ENCODE measurements at places on chromosomes 12 and 14.
A peak's percentile ranks its signal among the peaks of the same experiment; 100 is the strongest.

GRCh38 chr12:66275040-66275439 is 27.3 kb upstream of the HELB start:
- DNase-seq: no peak

DNA sequence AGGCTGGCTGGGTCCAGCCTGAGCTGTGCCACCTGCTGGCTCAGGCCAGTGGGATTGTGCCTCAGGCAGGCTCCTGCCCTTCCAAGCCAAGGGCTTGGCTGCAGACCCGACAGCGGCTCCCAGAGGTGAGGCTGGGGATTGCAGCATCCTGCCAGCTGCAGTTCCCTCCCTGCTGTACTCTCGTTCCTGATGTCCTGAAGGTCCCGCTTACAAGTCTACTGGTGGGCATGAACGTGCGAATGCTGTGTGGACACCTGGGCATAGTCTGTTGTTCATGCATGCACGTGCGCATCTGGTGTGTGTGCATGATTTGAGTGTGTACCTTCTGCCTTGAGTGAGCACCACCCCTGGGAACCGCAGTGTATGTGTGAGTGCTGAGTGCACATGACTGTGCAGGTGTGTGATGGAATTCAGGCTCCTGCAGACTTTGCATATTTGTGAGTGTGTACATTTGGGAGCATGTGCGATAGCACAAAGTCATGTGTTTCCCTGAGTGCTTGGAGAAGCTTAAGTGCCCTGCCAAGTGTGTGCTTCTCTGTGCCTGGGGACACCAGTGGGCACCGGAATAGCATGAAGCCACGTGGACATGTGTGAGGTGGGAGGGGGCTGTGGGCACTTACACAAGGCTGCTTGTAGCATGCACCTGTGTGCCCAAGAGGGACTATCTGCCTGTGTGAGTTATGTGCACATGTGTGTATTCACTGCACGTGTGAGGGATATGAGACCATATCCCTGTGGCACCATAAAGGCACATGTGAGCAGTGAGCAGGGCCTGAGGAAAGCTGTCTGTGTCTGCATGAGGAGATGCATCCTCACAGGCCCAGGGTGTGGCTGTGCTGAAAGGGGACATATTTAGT is 19.3 kb upstream of the KRT7 start:
- peak; percentile 82 for DNase-seq

DNA sequence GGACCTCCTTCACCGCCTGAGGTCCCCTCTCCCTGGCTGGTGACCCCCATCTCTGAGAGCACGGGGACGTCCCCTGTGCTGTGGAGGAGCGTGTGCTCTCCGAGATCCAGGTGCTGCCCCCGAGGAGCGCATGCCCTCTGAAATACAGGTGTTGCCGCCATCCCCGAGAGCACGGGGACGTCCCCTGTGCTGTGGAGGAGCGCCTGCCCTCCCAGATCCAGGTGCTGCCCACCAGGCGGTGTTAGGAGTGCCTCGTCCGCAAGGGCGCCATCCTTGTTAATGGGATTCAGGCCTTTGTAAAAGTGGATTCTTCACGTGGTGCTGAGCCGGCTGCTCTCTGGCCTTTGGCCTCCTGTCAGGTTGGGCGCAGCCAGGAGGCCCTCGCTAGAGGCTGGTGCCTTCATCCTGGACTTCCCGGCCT is 10.1 kb downstream of the NOC4L start:
- DNase-seq: no peak

DNA sequence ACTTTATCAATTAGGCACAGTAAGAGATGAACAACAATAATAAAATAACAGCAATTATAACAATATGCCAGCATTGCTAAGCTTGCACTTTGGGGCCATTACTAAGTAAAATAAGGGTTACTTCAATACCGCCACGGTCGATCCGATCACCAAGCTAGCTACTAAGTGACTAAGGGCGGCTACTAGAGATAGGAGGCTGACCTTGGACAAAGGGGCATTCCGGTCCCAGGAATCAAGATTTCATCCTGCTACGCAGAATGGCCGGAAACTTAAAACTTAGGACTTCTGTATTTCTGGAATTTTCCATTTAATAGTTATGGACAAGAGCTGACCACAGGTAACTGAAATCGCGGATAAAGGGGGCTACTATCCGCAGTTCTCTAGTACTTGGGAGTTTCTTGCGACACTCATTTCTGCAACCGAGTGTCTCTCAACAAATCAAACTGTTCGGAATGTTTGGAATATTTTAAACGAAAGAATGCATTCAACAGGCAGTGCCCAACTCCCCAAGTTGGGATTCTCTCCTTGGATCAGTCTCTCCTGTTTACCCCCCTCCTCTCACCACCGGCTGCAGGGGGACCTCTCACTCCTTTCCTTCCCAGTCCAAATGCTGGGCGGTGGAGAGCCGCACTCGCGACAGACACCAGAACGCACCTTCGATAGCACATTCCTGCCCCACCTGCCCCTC is 650 bp downstream of the HEBP1 start:
- DNase-seq: no peak

DNA sequence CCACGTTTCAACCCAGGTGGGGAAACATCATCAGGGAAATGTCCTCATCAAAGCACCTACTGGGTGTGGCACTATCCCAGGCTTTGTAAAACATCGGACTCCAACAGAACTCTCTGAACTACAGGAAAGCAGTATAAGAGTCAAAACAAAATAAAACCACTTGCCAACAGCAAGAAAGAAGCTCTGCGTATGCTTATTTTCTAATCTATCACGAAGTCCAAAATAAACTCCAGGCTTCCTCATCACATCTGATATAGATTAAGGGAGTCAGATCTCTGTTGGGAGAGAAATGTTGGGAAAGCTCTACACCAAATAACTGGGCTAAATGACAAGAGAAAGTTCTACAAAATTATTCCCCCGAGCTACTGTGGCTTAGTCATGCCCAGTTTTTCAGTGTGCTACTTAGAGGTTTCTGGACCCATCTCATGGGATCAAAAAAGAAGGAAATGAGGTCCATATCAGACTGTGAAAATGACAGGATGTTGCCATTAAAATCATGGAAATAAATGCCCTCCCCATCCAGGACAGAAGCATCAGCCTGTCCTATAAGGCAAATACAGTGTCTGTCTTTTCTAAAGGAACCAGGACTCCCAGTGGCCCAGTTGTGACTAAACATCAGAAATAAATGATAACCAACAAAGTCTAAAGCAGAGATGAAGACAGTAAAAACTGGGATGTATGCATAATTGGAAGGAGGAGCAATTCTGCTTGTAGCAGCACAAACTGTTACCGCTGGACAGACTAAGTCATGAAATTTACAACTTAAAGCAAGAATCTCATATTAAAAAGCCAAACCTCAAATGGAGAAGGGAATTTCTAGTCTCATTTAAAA is 149.5 kb downstream of the STXBP6 start:
- DNase-seq: no peak

GRCh38 chr12:18799561-18799960 is 61.6 kb downstream of the CAPZA3 start:
- DNase-seq: no peak

DNA sequence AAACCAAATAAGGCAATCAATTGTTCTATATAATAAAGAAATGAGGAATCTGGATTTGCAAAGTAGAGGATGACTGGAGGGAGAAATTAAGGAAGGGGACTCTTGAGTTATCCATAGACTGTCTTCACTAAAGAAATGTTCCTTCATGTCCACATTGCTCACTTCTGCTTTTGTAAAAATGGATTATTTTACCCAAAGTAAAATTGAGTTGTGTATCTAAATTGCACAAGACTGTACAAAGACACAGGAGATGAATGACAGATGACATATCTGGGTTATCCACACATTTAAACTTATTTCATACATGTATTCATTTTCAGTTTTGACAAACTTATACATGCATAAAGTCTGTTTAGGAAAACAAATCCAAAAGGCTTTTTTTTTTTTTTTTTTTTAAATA is 11.3 kb downstream of the ATP2B1 start:
- DNase-seq: no peak

DNA sequence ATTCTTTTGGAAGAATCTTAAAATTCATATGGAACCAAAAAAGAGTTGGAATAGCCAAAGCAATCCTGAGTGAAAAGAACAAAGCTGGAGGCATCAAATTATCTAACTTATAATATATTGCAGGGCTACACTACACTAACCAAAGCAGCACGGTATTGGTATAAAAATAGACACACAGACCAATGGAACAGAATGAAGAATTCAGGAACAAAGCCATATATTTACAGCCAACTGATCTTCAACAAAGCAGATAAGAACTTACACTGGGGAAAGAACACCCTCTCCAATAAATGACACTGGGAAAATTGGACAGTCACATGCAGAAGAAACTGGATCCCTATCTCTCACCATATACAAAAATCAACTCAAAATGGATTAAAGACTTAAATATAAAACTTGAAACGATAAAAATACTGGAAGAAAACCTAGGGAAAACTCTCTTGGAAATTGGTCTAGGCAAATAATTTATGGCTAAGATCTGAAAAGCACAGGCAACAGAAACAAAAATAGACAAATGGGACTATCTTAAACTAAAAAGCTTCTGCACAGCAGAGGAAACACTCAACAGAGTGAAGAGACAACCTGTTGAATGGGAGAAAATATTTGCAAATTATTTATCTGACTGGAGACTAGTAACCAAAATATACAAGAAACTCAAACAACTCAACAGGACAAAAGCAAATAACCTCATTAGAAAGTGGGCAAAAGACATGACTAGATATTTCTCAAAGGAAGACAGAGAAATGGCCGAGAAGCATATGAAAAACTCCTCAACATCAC is 286.3 kb downstream of the ITPR2 start:
- no peak for DNase-seq

- DNase-seq: no peak
These were observed 6.6 kb downstream of the BEGAIN start for GRCh38 chr14:100580316-100581227.

All from HCT116 (cell line).